ENCODE measurements at places on chromosomes 1 and 21.

DNA sequence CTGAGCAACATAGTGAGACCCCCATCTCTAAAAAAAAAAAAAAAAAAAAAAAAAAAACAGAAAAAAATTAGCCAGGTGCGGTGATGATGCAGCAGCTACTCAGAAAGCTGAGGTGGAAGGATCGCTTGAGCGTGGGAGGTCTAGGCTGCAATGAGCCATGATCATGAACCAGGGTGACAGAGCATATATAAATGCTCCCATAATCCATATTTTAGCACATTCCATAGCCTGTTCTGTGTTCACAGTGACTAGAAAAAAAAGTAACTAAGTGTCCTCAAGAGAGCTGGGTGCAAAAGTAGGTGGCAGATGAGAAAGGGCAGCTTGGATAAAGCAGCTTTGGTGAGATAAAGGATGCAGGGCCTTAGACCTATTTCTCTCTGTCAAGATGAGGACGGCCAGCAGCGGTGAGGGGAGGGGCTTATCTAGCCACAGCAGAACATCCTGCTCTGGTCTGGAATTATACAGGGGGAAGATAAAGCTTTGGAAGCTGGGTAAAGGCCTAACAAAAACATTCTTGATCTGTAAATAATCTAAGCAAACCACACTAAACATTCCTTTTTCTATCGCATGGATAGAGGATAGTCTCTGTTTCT, 205.3 kb downstream of the DAB1 start:
- no peak for DNase-seq

DNA sequence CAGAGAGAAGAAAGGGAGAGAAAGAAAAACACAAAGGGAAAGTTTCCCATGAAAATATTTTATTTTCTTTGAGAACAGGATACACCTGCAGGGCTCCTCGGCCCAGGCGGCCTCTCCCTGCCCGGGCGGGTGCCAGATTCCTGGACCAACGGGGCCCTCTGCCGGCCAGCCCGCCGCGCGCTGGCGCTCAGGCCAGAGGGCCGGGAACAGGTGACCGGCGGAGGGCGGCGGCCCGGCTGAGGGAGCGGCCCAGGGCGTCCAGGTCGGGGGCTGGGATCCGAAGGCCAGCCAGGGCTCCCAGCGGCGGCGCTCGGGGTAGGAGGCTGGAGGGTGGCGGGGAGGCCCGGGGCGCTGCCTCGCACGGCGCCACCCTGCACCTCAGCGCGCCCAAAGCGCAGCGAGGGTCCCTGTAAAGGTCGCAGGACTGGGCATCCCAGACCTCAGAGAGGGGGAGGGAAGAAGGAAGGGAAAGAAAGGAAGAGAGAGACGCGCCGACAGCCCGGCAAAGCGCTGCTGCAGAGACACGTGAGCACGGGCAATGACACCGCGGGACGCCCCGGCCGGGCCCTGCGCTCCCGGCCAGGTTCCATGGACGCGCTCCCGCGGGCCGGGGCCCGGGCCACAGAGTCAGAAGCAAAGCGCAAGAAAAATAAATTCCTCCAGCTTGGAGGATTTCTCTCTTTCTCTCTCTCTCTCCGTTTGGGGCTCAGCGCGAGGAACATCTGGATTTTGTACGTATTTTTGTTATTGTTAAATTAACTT, 927 bp downstream of the WNT9A start:
- DNase-seq = peak; percentile 36

GRCh38 chr1:33641104-33641830, 168.8 kb downstream of the ZSCAN20 start:
- no peak for DNase-seq

DNA sequence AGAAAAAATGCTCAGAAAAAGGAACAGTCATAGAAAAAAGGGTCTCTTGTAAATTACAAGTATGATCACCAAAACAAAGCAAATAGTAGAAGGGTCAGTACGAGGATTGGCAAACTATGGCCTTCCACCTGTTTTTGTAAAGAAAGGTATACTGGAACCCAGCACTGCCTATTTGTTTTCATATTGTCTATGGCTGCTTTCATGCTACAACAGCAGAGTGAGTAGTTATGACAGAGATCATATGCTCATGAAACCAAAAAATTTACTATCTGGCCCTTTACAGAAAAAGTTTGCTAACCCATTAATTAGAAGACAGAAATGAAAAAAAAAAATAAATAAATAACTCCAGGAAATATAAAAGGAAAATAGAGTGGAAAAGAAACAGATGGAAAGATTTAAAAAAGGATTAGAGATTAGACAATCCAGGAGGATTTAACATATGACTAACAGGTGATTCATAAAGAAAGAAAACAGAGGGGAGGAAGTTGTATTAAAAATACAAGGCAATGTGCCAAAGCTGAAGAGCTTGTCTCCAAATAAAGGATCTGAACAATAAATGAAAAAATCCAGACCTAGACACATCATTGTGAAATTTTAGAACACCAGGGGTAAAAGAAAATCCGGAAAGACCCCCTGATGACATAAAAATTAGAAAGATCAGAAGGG, 108.5 kb upstream of the SERTAD4 start:
- DNase-seq = no peak

DNA sequence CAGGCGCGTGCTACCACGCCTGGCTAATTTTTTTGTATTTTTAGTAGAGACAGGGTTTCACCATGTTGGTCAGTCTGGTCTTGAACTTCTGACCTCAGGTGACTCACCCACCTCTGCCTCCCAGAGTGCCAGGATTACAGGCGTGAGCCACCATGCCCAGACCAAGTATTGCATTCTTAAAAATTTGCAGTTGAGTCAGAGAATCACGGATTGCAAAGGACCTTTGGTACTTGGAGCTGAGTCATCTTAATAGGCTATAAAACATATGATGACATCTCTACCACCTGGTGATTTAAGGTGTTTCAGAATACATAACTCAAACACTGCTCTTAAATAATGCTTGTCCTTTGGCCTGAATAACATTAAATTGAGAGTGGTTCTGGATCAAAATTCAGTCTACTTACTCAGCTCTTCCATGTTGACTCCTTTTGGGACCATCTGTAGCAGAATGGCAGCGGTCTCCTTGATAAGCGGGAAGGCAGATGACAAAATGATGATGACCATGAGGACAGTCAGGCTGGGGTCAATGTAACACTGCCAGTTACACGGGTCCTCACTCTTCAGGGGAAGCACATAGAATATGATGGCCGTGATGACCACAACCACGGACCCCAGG, 10.4 kb downstream of the SLC30A10 start:
- no peak for DNase-seq

DNA sequence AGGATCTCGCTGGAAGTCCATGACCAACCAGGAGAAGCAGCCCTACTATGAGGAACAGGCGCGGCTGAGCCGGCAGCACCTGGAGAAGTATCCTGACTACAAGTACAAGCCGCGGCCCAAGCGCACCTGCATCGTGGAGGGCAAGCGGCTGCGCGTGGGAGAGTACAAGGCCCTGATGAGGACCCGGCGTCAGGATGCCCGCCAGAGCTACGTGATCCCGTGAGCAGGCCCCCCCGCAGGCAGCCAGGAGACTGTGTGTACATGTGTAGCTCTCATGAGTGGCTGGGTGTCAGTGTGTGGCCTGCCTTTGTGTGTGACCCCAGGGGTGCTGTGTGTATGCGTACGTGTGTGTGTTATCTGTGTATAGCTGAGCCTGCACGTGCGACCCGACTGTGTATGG, 27.2 kb downstream of the ETNK2 start:
- DNase-seq = no peak

GRCh38 chr1:188065917-188066316, 1237.2 kb downstream of the PLA2G4A start:
- DNase-seq = no peak

Data from NCI-H2227 treated with DMSO at 0.1 percent for 48 hours (cell line).